ENCODE measurements at places on chromosomes 1 and 21. TPM values are rescaled to one million over a fixed set of nuclear protein-coding genes. Genes with fewer than 3 reads are reported as not detected.

GSTM4 gene
- 18.5 TPM for total RNA-seq

ERICH3 gene
- total RNA-seq, result not detected

C1orf74 gene
- total RNA-seq, result 1.0 TPM

C1orf185 gene
- not detected for total RNA-seq

AKR1A1 gene
- 248 TPM for total RNA-seq

LCE1B gene
- total RNA-seq, result not detected

SYPL2 gene
- total RNA-seq, result 10.6 TPM

ABCA4 gene
- 0.95 TPM for total RNA-seq

HFM1 gene
- total RNA-seq, result not detected

FALEC gene
- not detected for total RNA-seq
